ENCODE measurements at places on chromosomes 3 and 15. TPM values are rescaled to one million over a fixed set of nuclear protein-coding genes. Genes with fewer than 3 reads are reported as not detected.

The GOLGA6A gene
- not detected for total RNA-seq

The WDR93 gene
- total RNA-seq, result under 0.01 TPM

The SIDT1 gene
- not detected for total RNA-seq

The IL20RB gene
- 0.54 TPM for total RNA-seq

The CHDH gene
- total RNA-seq, result not detected

The PCCB gene
- total RNA-seq, result 51.7 TPM

The IGDCC3 gene
- total RNA-seq, result not detected

The OSTN gene
- not detected for total RNA-seq

The POPDC2 gene
- 0.09 TPM for total RNA-seq

The SHC4 gene
- 0.54 TPM for total RNA-seq

The PARL gene
- 35.3 TPM for total RNA-seq

The PTPRG gene
- 41.6 TPM for total RNA-seq

The ZNF774 gene
- total RNA-seq, result 1.0 TPM

The OCA2 gene
- total RNA-seq, result not detected

The ATG7 gene
- total RNA-seq, result 54.8 TPM

The HGD gene
- not detected for total RNA-seq

The RTP3 gene
- not detected for total RNA-seq

The LZTFL1 gene
- total RNA-seq, result 5.4 TPM

The FSIP1 gene
- 0.75 TPM for total RNA-seq

The ADCY5 gene
- total RNA-seq, result not detected

The CRABP1 gene
- not detected for total RNA-seq

The GLDN gene
- 0.09 TPM for total RNA-seq

The LRTM1 gene
- not detected for total RNA-seq

The FOXB1 gene
- total RNA-seq, result not detected

The PLSCR5 gene
- total RNA-seq, result not detected

The SEMA7A gene
- 2.0 TPM for total RNA-seq

The SLC28A1 gene
- total RNA-seq, result not detected

The C3orf62 gene
- total RNA-seq, result 0.81 TPM

The ZBTB47 gene
- 16.2 TPM for total RNA-seq

The P2RY1 gene
- total RNA-seq, result 1.5 TPM

The SLC51B gene
- not detected for total RNA-seq

The ETV5 gene
- 30.3 TPM for total RNA-seq

The CKMT1A gene
- total RNA-seq, result not detected

The LIPH gene
- 2.5 TPM for total RNA-seq

The SPTSSB gene
- not detected for total RNA-seq

The ACTRT3 gene
- total RNA-seq, result 4.3 TPM

The AP4E1 gene
- total RNA-seq, result 7.5 TPM
